A549 treated with Hydrocortisone at 1 μM for 4 hours (cell line): ENCODE measurements at places on chromosomes 2 and 18. TPM values are rescaled to one million over a fixed set of nuclear protein-coding genes. Genes with fewer than 3 reads are reported as not detected.

Gene GALNT13
- 5.9 to 12.4 TPM (median 9.1 TPM) in 5 replicates for total RNA-seq

Gene POTEF
- not detected in 5 replicates for total RNA-seq

Gene FAM161A
- 5.8 to 10.0 TPM (median 8.4 TPM) in 5 replicates for total RNA-seq

Gene C18orf54
- 2.1 to 3.3 TPM (median 2.6 TPM) in 5 replicates for total RNA-seq

Gene LYPD1
- 14.6 to 20.6 TPM (median 15.7 TPM) in 5 replicates for total RNA-seq

Gene LAMA1
- total RNA-seq = 0.06 to 0.26 TPM (median 0.07 TPM) in 5 replicates

Gene RGPD8
- total RNA-seq = 2.3 to 4.7 TPM (median 2.9 TPM) in 5 replicates

Gene VSNL1
- total RNA-seq = not detected in 5 replicates

Gene GLB1L
- total RNA-seq = 6.2 to 7.6 TPM (median 6.9 TPM) in 5 replicates

Gene EPHA4
- total RNA-seq = 0.63 to 1.1 TPM (median 0.96 TPM) in 5 replicates

Gene HAT1
- total RNA-seq = 62.5 to 82.0 TPM (median 71.5 TPM) in 5 replicates

Gene GLI2
- 17.3 to 24.6 TPM (median 22.1 TPM) in 5 replicates for total RNA-seq

Gene GALNT3
- 0.06 TPM in 1 of 5 replicates, not detected in the others for total RNA-seq

Gene DSG1
- total RNA-seq = not detected in 5 replicates

Gene PLB1
- total RNA-seq = 1.5 to 2.6 TPM (median 1.9 TPM) in 5 replicates

Gene TPGS2
- total RNA-seq = 82.3 to 95.7 TPM (median 86.5 TPM) in 5 replicates

Gene SGPP2
- 0.48 to 0.59 TPM (median 0.56 TPM) in 5 replicates for total RNA-seq

Gene DLGAP1
- total RNA-seq = 0.02 to 0.12 TPM (median 0.07 TPM) in 3 of 5 replicates, not detected in the others

Gene IL36G
- total RNA-seq = not detected in 5 replicates

Gene DLX1
- 2.0 to 3.3 TPM (median 2.8 TPM) in 5 replicates for total RNA-seq

Gene CD8B
- total RNA-seq = not detected in 5 replicates

Gene OXER1
- not detected in 5 replicates for total RNA-seq

Gene IL1A
- 0.17 to 0.24 TPM (median 0.23 TPM) in 5 replicates for total RNA-seq

Gene CXCR2
- 0.07 TPM in 1 of 5 replicates, not detected in the others for total RNA-seq

Gene ANKRD62
- total RNA-seq = not detected in 5 replicates

Gene ILKAP
- total RNA-seq = 37.9 to 43.8 TPM (median 39.6 TPM) in 5 replicates

Gene CHAC2
- 11.3 to 18.0 TPM (median 12.9 TPM) in 5 replicates for total RNA-seq

Gene ADRA2B
- 0.06 to 0.17 TPM (median 0.09 TPM) in 5 replicates for total RNA-seq

Gene NGEF
- total RNA-seq = 12.2 to 18.6 TPM (median 15.8 TPM) in 5 replicates

Gene LDAH
- 15.7 to 26.2 TPM (median 19.8 TPM) in 5 replicates for total RNA-seq

Gene AGXT
- not detected in 5 replicates for total RNA-seq

Gene DOCK10
- 21.5 to 37.1 TPM (median 22.0 TPM) in 5 replicates for total RNA-seq

Gene CRYGA
- total RNA-seq = not detected in 5 replicates
